HS-27A (cell line): ENCODE measurements at places on chromosomes 12 and 14.

DNA sequence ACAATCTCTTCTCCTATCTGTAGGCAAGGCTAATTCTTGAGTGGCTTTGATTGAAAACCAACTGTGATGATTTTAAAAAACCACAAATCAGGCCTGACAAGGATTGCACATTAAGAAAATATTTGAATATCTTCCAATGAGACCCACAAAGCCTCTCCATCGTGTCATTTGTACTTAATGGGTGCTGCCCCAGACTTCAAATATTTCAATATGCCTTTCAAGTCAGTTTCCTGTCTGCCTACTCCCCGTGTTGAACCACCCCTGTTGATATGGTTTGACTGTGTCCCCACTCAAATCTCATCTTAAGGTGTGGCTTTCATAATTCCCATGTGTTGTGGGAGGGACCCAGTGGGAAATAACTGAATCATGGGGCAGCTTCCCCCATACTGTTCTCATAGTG lies 159.7 kb upstream of the EGLN3 start:
- DNase-seq = no peak

GRCh38 chr14:56474419-56475022 lies 105.1 kb upstream of the TMEM260 start:
- DNase-seq = peak; percentile 15

DNA sequence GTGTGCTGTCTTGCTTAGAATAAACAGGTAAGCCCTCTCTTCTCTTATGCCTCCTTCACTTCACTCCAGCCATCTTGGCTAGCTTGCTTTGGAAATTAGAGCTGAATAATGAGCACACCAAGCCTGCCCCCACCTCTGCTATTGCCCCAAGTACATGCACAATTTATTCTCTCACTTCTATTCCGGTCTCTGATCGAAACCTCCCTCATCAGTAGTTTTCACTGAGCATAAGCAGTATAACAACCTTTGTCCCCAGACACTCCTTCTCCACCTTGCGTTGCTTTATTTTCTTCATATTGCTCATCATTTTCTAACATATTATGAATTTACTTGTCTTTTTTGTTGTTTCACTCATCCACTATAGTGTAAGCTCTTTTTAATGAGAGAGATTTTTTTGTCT lies 253.4 kb downstream of the GXYLT1 start:
- no peak for DNase-seq

GRCh38 chr14:31441273-31442111 lies 15.8 kb downstream of the DTD2 start:
- DNase-seq = no peak

DNA sequence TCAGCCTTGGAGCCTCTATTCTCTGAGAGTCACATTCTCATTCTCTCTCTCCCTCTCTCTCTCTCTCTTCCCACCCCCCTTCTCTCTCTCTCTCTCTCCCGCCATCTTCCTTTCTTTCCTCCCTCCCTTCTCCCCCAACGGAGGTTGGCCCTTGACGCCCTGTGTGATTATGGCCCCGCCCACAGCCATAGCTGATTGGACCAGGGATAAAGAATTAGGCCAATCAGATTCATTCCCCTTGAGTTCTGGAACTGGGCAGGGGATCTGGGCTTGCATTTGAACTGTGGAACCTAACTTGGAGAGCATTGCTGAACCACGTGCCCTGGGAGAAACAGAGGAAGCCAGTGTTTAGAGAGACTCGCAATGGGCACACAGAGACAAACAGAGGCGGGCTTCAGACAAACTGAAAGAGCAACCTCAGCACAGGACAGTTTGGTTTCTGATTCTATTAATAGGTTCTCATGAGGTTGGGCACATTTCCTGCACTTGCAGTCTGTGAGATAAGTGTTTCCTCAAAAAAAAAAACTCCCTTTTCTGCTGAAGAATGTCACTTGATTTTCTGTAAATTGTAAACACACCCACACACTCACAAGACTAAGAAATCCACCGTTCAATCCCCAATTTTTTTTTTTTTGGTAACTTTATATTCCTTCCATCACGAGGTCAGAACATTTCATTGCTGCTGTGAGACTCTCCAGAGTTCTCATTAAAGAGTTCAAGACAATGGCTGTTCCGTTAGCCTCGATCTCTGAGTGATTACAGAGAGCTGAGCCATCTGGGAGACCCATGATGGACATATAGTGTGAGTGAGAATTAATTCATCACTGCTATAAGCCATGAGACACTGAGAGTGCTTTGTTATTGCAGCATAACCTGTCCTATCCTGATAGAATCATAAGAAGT lies 3.5 kb upstream of the P2RX7 start:
- peak; percentile 41 for DNase-seq

DNA sequence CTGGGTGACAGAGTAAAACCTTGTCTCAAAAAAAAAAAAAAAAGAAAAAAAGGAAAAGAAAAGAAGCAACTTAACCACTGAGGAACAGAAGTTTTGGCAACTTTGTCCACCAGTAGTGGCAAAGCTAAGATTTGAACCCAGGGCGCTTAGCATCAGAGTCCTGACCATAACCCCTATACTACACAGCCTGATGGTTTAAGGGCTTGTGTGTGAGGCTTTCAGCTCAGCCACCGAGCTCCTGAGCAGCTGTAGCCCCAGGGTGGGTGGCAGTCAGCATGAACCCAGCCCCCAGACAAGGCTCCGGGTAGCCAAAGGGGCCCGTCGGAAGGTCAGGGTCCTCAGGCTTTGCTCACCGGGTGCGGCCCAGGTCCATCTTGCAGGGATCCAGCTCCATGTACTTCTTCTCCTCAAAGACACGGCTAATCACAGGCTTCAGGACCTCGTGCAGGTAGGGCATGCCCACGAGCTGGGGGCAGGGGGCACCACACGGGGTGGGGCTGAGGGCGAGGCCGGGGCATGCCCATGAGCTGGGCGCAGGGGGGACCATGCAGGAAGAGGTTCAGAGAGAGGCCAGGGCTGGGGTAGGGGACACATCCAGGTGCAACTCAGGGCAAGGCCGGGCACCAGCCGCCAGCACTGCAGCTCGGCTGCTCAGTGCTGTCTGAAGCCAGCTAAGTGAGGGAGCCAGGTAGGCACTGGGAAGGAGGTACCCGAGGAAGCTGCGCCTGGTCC lies 20.9 kb downstream of the RASAL1 start:
- DNase-seq = no peak

DNA sequence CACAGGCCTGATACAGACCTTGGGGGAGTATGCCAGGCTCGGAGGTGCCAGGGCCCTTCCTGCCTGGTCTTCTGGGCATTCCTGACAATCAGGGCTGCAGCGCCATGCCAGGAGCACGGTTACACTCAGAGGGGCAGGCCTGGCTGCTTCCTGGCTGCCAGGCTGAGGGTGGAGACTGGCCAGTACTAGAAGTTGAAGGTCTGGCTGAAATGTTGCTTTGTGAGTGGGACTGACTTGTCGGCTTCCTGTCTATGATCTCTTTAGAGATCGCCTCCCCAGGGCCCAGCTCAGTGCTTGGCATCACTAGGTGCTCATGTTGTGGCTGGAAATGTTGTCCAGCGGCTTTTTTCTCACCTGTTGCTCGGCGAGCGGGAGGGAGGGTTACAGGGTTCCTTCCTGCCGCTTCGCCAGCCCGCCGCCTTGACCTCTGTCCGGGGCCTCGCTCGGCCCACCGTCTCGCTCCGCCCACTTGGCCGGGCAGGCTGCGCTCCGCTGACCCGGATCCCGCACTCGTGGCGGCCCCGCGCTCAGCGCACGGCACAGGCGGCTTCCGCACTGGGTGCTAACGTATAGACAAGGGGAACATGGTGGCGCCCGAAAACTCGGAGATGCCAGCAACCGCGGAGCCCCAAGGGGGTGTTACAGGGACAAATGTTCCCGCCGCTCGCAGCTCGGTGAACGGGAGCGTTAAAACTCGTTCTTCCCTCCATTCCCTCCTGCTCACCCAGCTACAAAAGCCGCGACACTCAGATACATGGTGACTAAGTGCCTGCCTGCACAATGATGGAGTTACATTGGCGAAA lies 32.6 kb downstream of the PAPLN start:
- no peak for DNase-seq

- DNase-seq = no peak
Observed at GRCh38 chr12:101857043-101857558, 20.3 kb upstream of the DRAM1 start.

DNA sequence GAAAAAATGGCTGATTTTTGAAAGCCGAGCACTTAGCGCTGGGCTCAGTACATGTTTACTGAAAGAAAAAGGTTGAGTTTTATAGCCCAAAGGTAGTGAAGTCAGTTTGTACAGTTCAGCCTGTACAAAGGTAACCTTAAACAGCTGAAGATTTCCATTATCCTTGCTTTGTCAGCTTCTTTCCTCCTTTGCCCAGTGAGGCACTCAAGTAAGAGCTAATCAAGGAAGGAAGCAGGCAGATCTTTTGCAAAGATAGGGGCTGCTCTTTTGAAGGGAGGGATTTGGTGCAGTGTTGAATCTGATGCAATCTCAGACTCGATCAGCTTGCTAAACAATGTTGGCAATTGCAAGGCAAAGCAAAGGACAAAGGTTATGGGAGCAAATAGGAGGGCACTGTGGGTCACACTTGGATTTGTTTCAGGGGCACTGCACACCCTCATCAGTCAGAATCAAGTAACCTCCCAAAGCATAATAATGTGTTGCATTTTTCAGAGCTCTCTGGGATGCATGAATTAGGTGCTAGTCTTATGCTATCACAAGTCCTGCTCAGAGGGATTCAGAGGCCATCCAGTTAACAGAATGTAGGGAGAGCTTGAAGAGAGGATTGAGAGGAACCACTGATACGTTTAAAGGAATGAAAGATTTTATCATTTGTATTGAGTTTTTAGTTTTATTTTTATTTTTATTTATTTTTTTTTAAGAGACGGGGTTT lies 44.4 kb downstream of the ANO6 start:
- DNase-seq = no peak

DNA sequence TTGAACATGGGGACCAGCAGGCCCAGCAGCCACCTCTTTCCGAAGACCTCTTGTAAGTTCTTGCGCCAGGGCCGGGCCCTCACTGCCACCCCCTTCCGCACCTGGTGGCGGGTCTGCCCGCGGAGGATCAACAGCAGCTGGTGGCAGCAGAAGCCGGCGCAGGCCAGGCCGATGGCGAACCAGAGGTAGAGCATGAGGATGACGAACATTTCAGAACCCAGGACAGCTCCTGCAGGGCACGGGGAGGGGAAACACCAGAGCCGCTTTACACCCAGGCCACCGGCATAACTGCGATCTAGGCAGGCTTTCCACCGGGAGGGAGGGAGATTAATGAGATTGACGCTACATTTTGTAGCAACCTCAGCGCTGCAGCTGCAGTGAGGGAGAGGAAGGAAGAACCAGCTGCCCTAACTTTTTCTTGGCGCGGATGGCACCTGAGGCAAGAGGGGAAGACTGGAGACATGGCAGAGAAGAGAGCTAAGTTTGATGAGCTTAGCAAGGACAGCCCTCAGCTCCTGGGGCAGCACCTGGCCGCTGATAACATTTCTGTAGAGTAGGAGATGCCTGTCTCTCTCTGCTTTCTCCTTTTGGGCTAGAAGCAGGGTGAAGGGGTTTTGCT lies 7.8 kb downstream of the ZDHHC22 start:
- no peak for DNase-seq

DNA sequence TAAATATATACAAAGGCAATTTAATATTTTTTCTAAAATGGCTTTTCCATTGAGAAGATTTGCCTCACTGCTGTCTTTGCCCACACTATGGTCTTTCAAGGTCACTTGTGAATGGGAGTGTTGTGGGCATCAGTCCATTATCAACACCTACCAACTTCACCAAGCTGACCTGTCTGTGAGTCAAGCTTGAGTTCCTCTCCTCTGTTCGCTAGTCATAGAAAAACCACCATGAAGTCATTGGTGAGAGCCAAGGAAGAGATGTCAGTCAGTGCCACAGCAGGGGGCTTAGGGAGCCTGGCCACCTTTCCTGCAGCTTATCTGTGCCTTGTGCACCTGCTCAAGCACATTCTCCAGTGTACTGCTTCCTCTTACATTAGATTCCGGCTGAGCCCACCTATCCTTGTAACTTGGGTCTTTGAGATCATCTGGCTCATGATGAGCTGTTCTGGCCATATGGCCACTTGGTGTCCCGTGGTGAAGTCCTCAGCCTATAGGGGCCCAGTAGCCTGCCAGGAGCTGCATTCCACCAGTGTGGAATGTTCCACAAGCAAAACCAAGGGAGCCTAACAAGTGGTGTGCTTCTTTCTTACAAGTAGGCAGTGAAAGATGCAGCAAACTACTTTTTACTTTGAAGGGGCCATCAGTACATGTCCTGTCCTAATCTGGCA lies 80.8 kb upstream of the C12orf71 start:
- no peak for DNase-seq

DNA sequence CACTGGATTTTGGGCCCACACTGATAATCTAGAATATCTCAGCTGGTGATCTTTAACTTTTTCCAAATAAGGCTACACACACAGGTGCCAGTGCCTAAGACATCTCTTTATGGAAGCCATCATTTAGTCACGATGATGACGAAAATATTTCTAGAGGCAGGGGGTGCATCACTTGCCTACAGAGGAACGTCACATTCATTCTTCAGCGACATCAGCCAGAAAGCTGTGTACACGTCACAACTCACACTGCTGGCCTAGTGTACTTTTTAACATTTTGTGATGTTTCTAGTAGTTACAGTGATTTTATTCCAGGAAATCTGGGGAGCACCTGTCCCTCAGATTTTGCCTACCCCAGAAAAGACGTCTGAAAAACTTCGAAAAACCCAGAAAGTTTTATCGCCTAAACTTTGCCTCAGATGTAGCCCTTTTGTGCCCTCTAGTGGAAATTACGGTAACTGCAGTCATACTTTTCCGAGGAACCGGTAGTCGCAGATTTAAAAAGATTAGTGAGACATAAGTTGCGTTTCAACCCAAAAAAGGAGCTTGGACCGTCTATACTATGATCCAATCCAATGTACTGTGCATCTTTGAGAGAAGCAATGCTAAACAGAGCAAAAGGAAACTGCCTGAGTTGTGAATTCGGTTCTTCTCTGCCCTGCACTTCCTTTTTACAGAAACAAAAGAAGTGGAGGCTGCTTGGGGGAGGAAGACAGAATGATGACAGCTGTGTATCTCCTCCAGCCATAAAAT lies 64.3 kb upstream of the STON2 start:
- peak; percentile 20 for DNase-seq
